ENCODE measurements at places on chromosomes 12 and 14.
A peak's percentile ranks its signal among the peaks of the same experiment; 100 is the strongest.

- DNase-seq, result no peak
These were observed 47.8 kb downstream of the GOLGA5 start for GRCh38 chr14:92841930-92842329.

- no peak for DNase-seq
These were observed 78.4 kb downstream of the ITPK1 start for GRCh38 chr14:93037351-93037750.

DNA sequence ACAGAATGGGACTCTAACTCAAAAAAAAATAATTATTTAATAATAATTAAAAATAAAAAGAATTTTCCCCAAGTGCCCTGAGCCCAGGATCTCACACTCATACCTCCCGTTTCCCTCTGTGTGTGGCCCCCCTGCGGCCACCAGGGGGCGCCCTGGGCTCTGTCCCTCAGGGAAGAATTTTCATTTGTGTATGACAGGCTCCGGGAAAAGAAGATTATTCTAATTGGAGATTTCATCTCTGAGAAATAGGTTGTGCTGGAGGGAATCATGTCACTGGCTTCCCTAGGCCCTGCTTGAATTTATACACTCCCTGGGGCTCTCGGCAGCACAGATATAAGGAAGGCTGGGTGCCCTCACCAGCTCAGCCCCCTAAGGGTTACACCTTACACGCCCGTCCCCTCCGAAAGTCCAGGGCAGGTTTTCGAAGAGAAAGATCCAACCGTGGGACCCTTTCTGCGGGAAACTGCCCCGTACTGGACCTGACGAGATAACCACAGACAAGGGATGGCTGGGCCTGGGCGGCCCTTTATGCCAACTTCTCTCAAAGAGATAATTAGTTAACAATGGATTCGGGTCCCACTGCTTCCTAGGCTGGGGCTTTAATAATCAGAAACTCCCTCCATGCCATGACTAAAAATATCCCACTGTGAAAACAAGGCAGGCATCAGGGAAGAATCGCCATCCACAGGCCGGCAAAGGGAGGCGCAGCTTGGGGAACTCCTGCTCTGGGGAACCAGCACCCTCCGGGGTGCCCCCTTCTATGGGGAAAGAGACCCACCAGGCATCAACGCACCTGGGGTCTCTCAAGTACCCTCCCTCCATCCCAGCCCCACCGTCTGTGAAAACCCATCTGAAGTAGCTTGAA is 80.7 kb downstream of the KDM2B start:
- peak; percentile 36 for DNase-seq

GRCh38 chr14:73209953-73210352 is 27.4 kb upstream of the PAPLN start:
- no peak for DNase-seq

- no peak for DNase-seq
These were observed 45.0 kb upstream of the OR6J1 start for GRCh38 chr14:22689199-22689598.

GRCh38 chr12:50394469-50395029 is 1.9 kb downstream of the FAM186A start:
- DNase-seq, result no peak

GRCh38 chr14:94644102-94644535 is 31.9 kb downstream of the SERPINA3 start:
- no peak for DNase-seq

- no peak for DNase-seq
These were observed 478.2 kb downstream of the GLT1D1 start for GRCh38 chr12:129331356-129332085.

- DNase-seq, result no peak
These were observed 22.1 kb downstream of the LGMN start for GRCh38 chr14:92726135-92726932.

GRCh38 chr12:90745211-90745610 is 209.8 kb downstream of the CCER1 start:
- DNase-seq, result no peak

- no peak for DNase-seq
These were observed 612.7 kb upstream of the ATP2B1 start for GRCh38 chr12:90321369-90321768.

GRCh38 chr12:56635806-56636674 is 5.9 kb upstream of the BAZ2A start:
- peak; percentile 32 for DNase-seq

DNA sequence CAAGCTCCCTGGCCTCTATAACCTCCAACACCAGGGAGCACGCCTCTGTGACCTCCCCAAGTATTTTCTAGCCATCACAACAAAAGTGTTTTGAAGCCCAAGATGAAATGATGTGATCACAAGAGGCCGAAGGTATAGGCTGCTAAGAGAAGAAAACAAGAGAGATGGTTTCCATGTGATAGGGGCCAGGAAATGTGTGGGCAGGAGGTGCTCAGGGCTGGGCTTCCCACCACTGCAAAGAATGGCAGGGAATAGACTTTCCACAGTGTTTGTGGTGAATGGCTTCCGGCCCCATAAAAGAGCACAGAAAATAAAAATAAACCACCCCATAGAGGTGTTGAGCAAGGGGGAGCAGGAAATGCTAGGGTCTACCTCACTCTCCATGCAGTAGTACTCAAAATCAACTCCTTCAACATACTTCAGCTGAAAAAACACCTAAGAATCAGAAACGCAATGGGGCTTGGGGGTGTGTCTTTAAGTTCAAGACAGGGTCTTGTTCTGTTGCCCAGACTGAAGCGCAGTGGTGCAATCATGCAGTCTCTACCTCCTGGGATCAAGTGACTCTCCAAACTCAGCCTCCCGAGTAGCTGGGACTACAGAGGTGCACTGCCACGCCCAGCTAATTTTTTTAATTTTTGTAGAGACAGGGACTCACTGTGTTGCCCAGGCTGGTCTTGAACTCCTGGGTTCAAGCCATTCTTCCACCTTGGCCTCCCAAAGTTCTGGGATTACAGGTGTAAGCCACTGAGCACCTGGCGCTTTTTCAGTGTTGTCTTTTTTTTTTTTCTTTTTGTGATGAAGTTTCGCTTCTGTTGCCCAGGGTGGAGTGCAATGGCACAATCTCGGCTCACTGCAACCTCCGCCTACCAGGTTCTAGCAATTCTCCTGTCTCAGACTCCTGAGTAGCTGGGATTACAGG is 27.1 kb downstream of the DAD1 start:
- DNase-seq, result no peak

DNA sequence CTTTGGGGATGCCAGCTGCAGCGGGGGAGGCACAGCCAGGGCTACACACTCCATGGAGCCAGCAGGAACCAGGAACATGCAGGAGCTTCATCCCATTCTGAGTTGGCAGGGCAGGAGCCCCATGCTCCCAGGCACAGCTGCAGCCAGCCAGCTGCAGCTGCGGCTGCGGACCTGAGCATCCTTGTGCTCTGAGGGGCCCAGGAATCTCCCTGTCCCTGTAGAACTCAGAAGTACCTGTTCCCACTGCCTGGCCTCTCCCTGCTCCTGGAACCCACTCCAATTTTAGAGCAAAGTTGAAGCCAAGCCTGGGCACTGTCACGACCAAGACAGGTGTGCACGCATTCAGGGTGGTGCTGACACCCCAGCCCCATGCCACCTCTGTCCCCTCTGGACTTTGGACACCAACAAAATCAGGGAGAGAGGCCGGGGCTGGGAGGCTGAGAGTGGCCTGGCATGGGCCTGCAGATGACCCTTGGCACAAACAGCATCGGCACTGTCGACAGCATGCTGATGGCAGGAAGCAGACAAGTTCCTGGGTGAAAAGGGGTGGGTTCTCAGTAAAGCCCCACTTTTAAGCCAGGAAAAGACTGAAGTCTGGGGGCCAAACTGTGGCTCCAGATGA is 257.3 kb upstream of the LRFN5 start:
- no peak for DNase-seq

- DNase-seq, result no peak
These were observed 52.5 kb upstream of the MYL2 start for GRCh38 chr12:110972866-110973265.

GRCh38 chr12:25806271-25806670 is 152.2 kb upstream of the RASSF8 start:
- DNase-seq, result no peak

GRCh38 chr14:54922598-54922997 is 20.0 kb upstream of the GCH1 start:
- DNase-seq, result no peak

- DNase-seq, result no peak
These were observed 34.8 kb downstream of the SFSWAP start for GRCh38 chr12:131745706-131746105.

DNA sequence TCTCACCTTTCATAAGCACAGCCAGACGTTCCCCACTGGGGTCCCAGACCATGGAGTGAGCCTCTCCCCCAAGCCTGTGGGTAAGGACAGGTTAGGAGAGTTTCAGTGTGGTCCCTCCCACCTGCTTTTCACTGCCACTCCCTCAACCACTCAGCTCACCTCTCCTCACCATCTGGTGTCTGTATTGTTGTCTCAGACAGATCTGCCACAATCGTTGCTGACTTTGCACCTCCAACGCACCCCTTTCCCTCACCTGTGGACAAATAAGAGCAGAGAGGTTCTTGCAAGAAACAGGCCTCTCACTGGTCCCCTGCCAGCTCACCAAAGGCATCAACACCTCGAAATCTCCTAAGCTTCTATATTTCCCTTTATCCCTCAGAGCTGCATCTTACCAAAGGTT is 8.8 kb downstream of the MYG1 start:
- no peak for DNase-seq

DNA sequence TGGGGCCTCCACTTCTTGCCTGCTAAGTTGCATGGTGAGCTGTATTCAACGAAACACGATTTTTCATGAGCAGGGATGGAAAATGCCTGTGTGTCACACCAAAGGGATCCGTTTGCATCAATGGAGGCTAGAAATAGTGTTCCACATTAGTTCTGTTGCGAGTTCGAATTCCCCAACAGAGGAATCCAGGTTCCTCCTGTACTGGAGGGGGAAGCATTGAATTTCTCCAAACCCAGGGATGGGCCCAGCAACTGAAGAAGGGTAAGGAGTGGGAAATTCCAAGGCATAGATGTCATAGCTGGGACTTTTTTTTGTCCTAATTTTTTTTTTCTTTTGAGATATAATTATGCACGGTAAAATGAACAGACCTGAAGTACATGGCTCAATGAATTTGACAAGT is 336.2 kb downstream of the DPF3 start:
- no peak for DNase-seq

DNA sequence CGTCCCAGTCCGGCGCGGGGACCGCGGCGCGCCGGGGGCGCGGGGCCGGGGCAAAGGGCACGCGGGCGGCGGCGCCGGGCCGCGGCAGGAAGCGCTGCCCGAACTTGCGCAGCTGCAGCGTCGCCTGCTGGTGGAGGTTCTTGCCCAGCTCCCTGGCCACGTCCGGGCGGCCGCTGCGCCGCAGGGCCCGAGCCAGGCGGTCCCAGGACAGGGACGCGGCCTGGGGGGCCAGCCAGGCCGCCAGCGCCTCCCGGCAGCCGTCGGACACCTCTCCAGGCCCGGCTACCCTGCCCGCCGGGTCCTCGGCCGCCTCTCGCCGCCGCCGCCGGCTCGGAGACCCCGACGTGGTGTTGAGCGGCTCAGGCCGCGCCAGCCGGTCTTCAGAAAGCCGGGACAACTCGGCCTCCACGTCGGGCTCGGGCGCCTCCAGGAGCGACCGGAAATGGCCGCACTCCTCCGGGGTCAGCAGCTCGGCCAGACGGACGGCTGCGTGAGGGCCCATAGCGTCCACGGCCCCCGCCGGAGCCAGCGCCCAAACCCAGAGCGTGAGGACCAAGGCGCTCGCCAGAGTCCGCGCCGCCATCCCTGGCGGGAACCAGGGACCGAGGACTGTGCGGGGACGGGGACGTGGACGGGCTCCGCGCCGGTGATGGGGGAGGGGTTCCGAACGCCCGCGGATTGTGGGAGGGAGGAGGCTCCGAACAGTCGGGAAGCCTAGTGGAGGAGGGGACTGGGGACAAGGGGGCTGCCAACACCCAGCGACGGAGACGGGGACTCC is 34.0 kb downstream of the FIGNL2 start:
- peak; percentile 10 for DNase-seq

DNA sequence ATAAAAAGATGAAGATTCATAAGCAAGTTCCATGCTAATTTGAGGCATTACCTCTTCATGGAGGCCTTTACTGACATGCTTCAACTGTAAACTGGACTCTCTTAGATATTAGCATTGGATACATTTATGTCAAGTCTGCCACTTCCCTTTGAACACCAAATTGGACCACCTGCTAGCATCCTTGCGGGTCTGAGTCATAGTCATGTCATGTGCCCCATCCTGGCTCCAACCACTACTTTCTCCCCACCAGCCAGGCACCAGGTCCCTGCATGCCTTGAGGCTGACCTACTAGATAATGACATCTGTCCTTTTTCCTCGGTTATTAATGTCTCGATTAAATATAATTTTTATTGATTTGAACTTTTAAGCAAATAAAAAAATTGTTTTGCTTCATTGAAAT is 32.9 kb upstream of the EEA1 start:
- DNase-seq, result no peak

GRCh38 chr12:110705309-110705708 is 16.4 kb upstream of the HVCN1 start:
- no peak for DNase-seq

- DNase-seq, result no peak
These were observed 3.0 kb upstream of the C1RL start for GRCh38 chr12:7112041-7112440.

GRCh38 chr12:128613837-128614590 is 209.7 kb downstream of the SLC15A4 start:
- DNase-seq, result no peak

GRCh38 chr12:123983822-123984485 is 10.9 kb downstream of the ZNF664 start:
- DNase-seq, result peak; percentile 27

GRCh38 chr14:98227000-98227726 is 1044.8 kb downstream of the BCL11B start:
- DNase-seq, result no peak

- DNase-seq, result no peak
These were observed 77.8 kb downstream of the HSD17B6 start for GRCh38 chr12:56840922-56841321.

DNA sequence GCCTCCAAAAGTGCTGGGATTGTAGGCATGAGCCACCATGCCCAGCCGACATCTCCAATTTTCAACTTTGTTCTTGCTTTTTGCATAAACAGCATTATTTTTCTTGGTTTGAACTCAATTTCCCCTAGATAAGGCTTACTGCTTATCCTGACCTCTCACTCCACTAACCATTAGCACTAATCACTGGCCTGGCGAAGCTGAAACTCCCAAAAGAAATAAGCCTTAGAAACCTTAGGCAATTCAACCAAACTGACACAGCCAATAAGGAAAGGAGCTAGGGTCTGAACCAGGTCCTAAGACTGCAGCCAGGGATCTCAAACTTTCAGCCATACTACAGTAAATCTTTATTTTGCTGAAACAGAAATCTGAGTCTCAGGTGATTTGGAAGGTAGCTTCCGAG is 448.0 kb downstream of the RMST start:
- no peak for DNase-seq

DNA sequence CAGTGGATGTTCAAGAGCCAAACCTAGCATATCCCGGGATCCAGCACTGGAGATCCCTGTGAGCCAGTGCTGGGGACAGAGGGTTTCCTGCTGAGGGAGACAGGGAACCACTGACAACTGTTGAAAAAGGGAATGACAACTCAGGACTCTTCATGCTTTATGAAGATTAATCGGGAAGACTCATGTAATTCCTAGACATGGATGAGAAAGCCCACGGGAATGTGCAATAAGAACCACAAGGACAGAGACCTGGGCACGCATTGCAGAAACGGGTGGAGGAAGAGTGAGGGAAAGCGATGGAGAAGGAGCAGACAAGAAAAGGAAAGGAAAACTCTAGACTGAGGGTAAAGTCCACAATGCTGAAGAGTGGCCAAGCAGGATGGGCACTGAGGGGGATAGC is 296.0 kb downstream of the PCNX1 start:
- DNase-seq, result no peak

- DNase-seq, result peak; percentile 9
These were observed 273.1 kb upstream of the NOVA1 start for GRCh38 chr14:26870722-26871617.

All from NCI-H1105 (cell line).